CD8-positive, alpha-beta T cell (primary cell): ENCODE measurements at places on chromosomes 13 and 19.

GRCh38 chr19:35314031-35314430 lies 15.0 kb upstream of the CD22 start:
- DNase-seq, result no peak

- DNase-seq, result peak; percentile 77
These were observed 100.6 kb upstream of the PABPC3 start for GRCh38 chr13:24995225-24995804.

- no peak for DNase-seq
These were observed 32.9 kb downstream of the RXFP2 start for GRCh38 chr13:31772231-31772630.

DNA sequence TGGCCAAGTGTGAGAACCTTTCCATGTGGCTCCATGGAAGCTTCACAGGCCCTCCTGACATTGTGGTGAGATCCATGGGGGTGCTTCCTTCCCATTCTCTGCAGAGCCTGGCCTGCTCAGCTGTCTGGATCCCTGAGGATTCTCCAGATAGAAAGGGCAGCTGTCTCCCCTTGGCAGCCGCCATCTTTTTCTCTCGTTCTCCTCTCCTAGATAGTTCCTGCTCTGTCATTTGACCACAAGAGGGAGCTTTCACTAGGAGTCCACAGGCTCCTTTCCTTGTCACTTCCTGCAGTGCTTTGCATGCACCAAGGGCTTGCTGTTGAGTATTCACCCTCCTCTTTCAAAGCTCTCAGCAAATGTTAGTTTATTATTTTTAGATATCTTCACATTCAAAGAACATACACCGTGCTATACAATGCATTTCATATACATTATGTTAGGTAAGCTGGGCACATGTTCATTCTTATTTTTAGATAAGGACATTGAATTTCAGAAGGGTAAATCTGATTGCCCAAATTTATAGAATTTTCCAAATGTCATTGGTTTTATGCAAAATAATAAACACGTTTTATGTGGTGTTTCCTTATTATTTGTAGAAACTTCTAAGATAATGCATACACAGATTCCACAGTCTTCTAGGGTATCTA lies 133.2 kb downstream of the FRY start:
- no peak for DNase-seq

- DNase-seq, result no peak
These were observed 156.4 kb upstream of the RNF113B start for GRCh38 chr13:98333486-98333885.
